ENCODE measurements at places on chromosomes 13 and 19. TPM values are rescaled to one million over a fixed set of nuclear protein-coding genes. Genes with fewer than 3 reads are reported as not detected.

GRCh38 chr13:46387064-46387851, at the start of gene RUBCNL:
RUBCNL (minus strand) TSS chr13:46387252; CDS start chr13:46372475, 14,777 bp downstream.
- no peak for DNase-seq

DNA sequence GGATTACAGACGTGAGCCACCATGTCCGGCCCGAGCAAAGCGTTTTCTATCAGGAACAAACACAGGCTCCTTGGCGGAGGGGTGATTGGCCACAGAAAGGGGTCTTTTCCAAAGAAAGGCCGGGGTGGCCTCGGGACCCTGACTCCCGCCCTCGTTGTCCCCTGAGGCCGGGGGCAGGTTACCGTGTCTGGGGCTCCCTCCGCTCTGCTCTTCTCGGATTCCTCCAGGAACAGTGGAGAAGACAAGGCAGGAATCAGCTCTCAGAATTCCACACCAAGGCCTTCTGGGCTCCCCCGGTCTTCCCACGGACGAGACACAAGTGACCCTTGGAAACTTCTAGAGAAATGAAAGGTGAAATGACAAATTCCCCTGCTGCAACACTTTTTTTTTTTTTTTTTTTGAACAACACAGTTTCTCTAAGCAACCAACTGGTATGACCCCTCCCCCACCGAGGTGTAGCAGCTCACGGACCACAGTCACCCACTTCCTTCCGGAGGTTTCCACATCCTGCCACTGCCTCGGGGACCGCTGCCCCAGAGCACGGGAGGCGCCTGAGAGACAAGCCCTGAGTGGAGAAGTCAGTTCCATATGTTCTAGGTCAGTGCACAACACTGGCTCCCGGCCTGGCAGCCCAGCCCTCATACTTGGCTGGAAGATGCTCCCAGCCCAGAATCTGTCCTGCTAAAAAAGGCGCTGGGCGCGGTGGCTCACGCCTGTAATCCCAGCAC, 11.0 kb downstream of the MOB3A start:
- no peak for DNase-seq

TMEM38A gene
- 8.0 TPM for total RNA-seq

GRCh38 chr13:46899801-46900200, 2.9 kb upstream of the HTR2A start:
- DNase-seq, result no peak

ZNF99 gene
- 0.74 TPM for total RNA-seq

DNA sequence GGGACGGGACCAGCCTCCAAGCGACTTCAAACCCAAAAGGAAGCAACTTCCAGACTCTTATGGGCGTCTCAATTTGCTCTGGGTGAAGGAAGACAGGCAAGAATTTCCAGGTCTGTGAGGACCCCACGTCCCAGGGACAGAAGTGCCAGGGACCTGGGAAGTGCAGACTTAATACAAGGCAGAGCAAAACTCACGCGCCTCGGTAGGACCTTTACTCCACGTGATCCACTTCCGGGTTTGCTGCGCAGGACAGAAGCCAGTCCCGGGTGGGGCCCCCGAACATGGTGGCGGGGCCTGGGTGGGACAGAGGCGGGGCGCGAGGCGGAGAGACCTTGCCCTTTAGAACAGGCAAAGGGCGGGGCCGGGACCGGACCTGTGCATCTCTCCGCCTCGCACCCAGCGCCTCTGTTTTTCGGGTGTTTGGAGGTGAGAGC, 9.3 kb downstream of the ZNF611 start:
- DNase-seq, result no peak

GRCh38 chr13:99062593-99062992, 84.7 kb upstream of the DOCK9 start:
- no peak for DNase-seq

- no peak for DNase-seq
These were observed 6.4 kb upstream of the XPO4 start for GRCh38 chr13:20908714-20909497.

SIGLEC10 gene
- total RNA-seq, result 0.85 TPM

DNA sequence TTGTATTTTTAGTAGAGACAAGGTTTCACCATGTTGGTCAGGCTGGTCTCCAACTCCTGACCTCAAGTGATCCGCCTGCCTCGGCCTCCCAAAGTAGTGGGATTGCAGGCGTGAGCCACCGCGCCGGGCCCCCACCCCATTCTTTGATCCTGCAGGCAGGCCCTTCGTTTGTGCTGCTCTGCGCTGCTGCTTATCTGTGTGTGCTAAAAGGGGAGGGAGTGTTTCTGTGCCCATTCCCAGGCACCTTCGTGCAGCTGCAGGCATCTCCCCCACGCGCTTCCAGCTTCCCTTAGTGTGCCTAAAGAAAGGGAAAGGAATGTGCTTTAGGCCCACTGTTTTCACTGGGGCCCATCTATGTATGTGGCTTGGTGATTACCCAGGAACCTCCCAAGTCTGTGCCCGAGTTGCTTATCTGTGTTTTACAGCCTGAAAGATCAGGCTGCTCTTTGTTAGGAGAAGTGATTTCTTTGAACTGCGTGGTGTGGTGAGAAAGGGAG, 27.2 kb downstream of the EPN1 start:
- DNase-seq, result no peak

- no peak for DNase-seq
These were observed at the start of gene PTGER1 for GRCh38 chr19:14475251-14476073. PTGER1 (minus strand) TSS chr19:14475354; CDS start chr19:14474320, 1,034 bp downstream.

DNA sequence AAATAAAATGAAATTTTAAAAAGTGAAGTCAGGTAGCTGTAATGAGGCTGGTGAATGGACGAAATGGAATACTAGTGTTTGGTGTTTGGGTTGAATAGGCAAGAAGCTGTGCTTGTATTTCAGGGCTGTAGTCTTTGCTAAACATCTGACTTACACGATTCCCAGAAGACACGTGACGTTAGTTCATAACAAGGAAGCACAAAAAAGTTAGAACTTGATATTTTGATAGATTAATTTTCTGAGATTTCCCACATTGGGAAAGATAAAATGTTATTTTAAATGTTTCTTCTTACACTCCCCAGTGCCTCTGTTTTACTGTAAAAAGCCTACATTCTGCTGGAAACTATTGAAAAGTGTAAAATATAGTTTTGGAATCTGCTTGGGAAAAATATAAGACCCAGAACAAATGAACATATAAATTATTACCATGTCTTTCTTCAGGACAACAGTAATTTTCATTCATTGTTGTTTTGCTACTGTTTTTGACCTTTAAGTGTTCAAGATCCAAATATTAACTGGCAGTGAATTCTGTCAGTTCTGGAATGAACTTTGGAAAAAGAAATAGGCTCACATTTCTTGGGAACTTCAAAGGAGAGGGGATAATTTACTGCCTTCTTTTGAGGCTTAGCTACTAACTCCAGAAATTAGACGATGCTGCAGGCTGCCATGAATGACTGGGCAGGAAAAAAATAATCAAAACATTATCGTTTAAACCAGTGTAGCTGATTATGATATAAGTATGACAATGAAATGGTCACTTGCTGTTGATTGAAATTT, 241.3 kb downstream of the SLITRK6 start:
- DNase-seq, result no peak

DNA sequence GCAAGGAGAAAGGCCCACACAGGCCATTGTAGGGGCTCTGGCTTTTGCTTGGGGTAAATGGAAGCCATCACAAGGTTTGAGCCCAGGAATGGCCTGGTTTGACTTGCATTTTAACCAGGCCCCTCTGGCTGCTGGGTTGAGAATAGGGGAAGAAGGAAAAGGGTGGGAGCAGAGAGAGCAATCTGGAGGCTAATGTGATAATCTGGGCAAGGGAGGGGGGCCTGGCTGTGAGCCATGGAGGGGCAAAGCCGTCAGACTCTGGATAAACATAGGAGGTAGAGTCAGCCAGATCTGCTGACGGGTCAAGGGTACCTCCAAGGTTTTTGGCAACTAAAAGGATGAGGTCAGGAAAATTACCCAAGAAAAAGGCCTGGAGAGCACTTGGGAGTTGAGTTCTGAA, 41.6 kb downstream of the RFX2 start:
- no peak for DNase-seq

DNA sequence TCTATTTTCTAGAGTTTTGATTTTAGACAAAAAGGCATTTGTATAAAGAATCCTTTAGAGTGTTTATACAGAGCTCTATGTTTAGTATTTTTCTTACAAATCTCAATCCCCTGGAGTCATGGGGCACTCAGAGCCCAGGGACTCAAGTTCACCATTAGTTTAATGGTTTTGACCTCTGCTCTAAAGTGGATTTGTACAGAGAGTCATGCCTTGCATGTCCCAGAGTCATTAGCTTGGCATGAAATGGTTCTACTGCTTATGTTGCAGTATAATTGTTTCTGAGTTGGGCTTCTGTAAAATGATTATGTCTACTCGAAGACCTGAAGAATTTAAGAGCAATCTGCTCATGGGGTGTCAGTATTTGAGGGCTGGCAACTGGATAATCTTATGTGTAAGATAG, 406.2 kb downstream of the DLEU7 start:
- no peak for DNase-seq
